ENCODE measurements at places on chromosomes 7 and 10.

- no peak for DNase-seq
Observed at GRCh38 chr10:70479165-70479581, 606 bp downstream of the PALD1 start.

GRCh38 chr10:86399514-86399878, 32.9 kb upstream of the GRID1 start:
- no peak for DNase-seq

- no peak for DNase-seq
Observed at GRCh38 chr7:156514851-156515250, 125.7 kb upstream of the RNF32 start.

DNA sequence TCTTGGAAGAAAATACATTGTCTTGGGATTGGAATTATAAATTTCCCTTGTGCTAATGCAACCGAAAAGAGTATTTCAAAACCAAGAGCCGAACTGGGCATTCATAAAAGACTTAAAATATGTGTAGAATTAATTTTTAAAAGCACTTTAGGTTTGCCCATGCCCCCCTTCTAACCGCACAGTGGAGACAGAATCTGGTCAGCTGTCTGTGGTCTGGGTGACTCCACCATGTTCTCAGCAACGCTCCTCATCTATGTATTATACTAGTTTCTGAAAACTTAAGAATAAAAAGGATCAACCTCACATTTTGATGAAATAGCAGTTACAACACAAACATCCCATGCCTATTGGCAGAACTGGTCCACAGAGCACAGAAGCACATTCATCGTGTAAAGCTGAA, 192.6 kb upstream of the C7orf33 start:
- DNase-seq = no peak

- no peak for DNase-seq
Observed at GRCh38 chr10:78224602-78225001, 190.9 kb downstream of the RPS24 start.

- no peak for DNase-seq
Observed at GRCh38 chr7:4247106-4247876, 434.8 kb upstream of the FOXK1 start.

DNA sequence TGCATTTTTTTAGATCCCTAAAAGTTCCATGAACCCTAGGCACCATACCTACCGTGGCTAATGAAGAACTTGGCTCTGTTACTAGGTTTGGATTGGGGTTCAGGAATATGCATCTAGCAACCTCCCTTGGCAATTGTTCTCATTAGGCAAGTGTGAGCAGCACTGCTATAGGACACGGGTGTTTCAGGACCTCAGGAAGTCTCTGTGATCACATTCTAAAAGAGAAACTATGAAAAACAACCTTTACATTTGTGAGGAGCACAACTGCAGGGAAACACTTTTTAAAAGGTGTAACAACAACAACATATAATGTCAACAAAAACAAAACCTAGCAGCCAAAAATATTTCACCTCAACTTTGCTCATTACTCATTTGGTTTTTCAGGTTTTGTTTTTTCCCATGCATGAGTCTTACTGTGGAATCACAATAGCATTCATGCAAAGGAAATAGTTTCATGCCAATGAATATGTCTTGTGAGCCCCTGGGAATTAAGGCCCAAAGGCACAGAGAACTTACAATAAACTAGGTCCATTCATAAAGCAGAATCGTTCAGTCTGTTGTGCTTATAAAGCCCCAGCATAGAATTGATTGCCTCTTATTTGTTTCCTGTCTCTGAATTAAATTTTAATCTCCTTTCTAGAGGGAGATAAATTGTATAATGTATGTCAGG, 255.7 kb upstream of the DGKB start:
- peak; percentile 72 for DNase-seq

GRCh38 chr10:58180666-58181065, 87.0 kb downstream of the IPMK start:
- DNase-seq = no peak

DNA sequence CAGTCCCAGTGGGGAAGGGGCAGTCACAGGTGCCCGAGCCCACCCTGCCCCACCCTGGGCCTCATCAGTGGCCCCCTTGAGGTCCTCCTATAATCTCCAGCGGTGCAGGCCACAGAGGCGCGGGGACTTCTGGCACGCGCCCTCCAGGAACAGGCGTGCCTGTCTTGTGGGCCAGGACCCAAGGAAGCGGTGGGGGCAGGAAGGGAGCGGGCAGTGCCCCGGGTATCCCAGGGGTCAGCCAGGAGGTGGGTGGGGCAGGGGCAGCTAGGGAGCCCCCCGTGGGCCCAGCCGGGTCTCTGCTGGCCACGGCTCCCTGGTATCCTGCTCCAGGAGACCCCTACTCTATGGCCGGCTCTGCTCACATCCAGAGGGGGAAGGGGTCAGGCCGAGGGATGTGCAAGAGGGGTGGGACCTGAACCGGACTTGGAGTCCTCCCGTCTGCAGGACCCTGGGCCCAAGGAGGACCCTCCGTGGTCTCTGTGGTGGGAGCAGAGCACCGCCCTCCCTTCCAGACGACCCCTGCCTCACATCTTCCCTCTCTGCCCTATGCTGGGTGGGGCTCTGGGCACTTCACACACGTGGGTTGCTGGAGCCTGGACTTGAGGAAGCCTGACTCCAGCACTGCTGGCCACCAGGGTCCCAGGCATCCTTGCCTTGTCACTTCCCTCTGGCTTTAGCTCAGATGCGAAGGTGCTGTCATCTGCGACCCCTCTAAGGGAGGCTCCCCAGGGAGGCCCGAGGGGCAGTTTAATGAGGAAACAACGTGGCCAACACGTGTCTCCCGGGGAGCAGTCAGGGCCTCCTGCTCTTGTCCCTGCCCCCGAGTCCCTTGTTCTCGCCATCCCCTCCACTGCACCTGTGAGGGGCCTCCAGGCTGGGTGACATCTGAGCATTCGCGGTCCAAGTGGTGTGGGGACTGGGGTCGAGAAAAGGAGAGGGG, 18.3 kb upstream of the GRIFIN start:
- no peak for DNase-seq

GRCh38 chr10:64369885-64370773, 848.9 kb downstream of the REEP3 start:
- no peak for DNase-seq

- DNase-seq = no peak
Observed at GRCh38 chr10:66455304-66455703, 470.5 kb upstream of the LRRTM3 start.

DNA sequence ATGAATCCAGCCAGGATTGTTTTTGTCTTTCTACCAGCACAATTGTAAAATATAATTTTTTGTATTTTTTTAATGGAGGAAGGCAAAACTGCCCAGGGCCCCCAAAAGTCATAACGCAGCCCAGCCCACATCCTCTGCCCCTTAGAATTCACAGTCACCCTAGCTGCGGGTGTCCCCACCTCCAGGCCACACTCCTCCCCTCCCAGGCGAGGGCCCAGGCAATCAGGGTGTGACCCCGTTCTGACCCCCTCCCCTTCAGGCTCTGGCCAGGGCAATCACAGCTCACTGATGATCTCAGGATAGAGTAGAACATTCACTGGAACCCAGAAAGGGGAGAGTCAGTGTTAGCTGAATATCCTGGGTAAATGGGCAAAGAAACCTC, 92.0 kb upstream of the MACROH2A2 start:
- DNase-seq = no peak

DNA sequence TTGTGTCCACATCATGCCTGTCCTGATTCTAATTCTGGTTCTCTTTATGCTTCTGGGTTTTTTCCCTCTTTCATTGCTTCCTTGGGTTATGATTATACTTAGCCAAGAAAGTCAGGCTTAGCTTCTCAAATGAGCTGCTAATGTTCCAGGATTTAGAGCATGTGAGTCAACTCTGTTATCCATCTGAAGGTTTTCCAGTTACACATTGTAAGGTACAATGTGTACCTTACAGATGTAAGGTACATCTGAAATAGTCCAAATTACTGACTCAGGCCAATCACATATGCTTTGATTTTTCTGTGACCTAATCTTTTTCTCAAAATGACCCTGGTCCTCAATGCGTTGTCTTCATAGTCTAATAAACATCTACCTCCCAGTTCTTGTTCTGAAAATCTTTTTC, 13.3 kb upstream of the MIOS start:
- DNase-seq = no peak

GRCh38 chr10:31526681-31527080, 207.7 kb downstream of the ZEB1 start:
- no peak for DNase-seq

DNA sequence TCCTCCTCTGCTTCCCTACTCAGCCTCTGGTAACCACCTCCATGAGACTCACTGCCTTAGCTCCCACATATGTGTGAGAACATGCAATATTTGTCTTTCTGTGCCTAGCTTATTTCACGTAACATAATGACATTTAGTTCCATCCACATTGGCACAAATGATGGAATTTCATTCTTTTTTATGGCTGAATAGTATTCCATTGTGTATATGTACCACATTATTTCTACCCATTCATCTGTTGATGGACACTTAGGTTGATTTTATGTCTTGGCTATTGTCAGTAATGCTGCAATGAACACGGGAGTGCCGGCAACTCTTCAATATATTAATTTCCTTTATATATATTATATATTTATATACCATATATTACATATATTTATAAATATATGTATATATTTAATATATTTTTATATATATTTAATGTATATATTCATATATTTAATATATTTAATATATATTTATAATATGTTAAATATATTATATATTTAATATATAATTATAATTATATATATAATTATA, 1046.9 kb downstream of the DNAJB9 start:
- DNase-seq = no peak

GRCh38 chr7:30136117-30136731, 1.4 kb downstream of the MTURN start:
- no peak for DNase-seq

Data from COLO829 (cell line).